ENCODE measurements at places on chromosomes 11 and 22.

DNA sequence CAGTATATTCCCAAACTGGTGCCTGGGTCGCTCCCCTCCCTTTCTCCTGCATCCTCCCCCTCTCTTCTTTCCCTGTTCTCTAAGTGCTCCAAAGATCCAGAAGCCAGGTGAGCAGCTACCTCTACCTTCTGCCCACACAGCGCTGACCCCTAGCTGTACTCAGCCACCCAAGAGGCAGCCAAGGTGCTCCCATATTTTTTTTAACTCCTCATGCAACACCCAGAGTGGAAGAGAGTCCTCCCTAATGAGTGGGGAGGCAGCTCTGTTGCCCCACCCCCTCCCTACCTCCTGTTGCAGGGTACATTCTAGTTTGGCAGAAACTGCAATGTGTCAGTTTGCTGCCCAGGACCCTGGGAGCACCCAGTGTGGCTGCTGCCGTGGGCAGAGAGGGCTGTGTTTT lies 40.2 kb downstream of the RPL27A start:
- no peak for DNase-seq

- no peak for DNase-seq
These were observed 216.5 kb downstream of the DYNC2H1 start for GRCh38 chr11:103325686-103326069.

- no peak for DNase-seq
These were observed 3.2 kb downstream of the TUBA8 start for GRCh38 chr22:18113680-18114394.

- peak; percentile 37 for DNase-seq
These were observed 50.7 kb downstream of the TP53I11 start for GRCh38 chr11:44899959-44900358.

DNA sequence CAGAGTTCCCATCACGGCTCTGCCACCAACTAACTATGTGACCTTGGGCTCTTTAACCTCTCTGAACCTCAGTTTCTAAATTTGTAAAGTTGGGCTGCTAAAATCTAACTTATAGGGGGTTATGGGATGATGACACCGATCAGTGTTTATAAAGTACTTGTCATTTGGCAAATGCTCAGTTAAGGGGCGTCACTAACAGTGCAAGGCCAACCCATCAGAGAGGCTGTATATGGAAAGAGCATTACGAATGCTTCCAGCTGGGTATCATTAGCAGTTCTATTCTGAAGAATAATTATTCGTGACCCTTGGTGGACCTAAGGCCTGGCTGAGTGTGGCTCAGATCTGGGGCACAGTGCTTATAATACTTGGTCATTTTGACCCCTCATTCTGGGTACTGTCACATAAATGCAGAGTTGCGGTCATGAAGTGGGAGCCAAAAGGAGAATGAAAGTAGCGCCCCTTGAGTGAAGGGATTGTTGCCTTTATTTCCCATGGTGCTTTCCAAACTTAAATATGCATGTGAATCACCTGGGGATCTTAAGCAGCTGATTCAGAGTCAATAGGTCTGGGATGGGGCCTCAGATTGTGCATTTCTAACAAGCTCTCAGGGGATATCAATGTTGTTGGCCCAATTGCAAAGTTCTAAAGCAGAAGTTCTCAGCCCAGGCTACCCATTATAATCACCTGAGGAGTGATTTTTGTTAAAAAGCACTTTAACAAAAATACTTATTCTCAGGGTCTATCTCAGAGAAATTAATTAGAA lies 115.8 kb downstream of the CSNK2A3 start:
- DNase-seq: no peak

DNA sequence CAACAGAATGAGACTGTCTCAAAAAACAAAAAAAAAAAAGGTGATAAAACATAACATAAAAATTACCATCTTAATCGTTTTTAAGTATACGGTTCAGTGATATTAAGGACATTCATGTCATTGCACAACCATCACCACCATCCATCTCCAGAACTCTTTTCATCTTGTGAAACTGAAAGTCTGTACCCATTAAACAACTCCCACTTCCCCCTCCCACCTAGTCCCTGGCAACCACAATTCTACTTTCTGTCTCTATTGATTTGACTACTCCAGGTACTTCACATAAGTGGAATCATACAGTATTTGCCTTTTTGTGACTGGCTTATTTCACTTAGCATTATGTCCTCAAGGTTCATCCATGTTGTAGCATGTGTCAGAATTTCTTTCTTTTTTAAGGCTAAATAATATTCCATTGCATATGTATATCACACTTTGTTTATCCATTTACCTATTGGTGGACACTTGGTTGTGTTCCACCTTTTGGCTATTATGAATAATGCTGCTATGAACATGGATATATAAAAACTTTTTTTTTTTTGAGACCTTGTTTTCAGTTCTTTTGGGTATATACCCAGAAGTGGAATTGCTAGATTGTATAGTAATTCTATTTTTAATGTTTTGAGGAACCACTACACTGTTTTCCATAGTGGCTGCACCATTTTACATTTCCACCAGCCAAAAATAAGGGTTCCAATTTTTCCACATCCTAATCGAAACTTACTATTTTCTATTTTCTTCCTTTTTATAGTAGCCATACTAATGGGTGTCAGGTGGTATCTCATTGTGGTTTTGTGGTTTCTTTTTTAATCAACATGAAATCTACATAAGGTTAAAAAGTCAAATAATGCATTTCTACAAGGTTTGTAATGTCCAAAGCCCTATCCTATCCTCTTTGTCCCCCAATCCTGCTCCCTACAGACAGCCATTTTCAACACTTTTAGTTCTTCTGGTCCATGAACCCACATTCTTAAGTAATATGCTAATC lies 23.4 kb upstream of the PIK3C2A start:
- DNase-seq: no peak
